Breast epithelium (tissue), 4 donors: ENCODE measurements at places on chromosomes 6 and 20.

- H3K4me1 ChIP-seq = no peaks in the 10 kb centered on the region
- no peaks in the 10 kb centered on the region for H3K36me3 ChIP-seq
- H3K27ac ChIP-seq = no peak overlapping the region
- no peak overlapping the region for H3K4me3 ChIP-seq
Measured at GRCh38 chr6:99297415-99297814, 52.1 kb downstream of the FAXC start.

- H3K4me3 ChIP-seq = no peak overlapping the region
- H3K4me1 ChIP-seq = no peaks in the 10 kb centered on the region
- H3K36me3 ChIP-seq = no peaks in the 10 kb centered on the region
- H3K27me3 ChIP-seq = no peaks in the 10 kb centered on the region
- no peak for DNase-seq
- no peak overlapping the region for H3K27ac ChIP-seq
Measured at GRCh38 chr6:160036331-160036695, 67.4 kb downstream of the IGF2R start.

DNA sequence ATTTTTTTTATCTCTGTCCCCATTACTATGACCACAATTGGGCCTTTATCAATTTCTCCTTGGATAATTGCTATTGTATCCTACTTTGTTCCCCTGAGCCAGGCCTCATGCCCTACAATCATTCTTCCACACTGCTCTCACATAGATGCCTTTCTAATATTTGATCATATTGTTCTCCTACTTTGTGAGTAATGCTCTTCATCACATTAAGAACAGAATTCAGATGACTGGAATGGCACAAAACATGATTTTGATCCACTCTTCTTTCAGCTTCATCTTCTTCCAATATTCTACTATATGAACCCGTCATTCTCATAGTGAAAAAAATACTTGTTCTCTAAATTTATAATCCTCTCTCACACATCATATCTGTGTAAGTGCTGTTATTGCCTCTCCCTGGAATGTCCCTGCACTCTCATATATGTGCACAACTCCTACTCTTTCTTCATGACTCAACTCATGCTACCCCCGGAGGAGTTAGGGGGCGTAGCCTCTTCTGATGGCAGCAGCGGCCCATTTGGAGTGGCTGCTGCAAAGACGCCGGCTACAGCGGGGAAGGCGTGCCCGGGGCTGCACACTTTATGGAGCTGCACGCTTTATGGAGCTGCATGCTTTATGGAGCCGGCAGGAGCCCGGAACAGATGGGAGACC lies 25.3 kb upstream of the HACE1 start:
- DNase-seq = no peak
- no peaks in the 10 kb centered on the region for H3K36me3 ChIP-seq
- no peaks in the 10 kb centered on the region for H3K27me3 ChIP-seq
- H3K4me1 ChIP-seq = no peaks in the 10 kb centered on the region
- no peak overlapping the region for H3K4me3 ChIP-seq

GRCh38 chr20:34220561-34220960 lies 20.7 kb upstream of the ASIP start:
- H3K27me3 ChIP-seq = no peaks in the 10 kb centered on the region
- no peak overlapping the region for H3K4me3 ChIP-seq
- DNase-seq = no peak

- no peak for DNase-seq
- no peaks in the 10 kb centered on the region for H3K4me1 ChIP-seq
- no peak overlapping the region for H3K27ac ChIP-seq
- no peaks in the 10 kb centered on the region for H3K36me3 ChIP-seq
- H3K27me3 ChIP-seq = no peaks in the 10 kb centered on the region
- no peak overlapping the region for H3K4me3 ChIP-seq
Measured at GRCh38 chr20:36366623-36367369, 60.7 kb downstream of the DLGAP4 start.

DNA sequence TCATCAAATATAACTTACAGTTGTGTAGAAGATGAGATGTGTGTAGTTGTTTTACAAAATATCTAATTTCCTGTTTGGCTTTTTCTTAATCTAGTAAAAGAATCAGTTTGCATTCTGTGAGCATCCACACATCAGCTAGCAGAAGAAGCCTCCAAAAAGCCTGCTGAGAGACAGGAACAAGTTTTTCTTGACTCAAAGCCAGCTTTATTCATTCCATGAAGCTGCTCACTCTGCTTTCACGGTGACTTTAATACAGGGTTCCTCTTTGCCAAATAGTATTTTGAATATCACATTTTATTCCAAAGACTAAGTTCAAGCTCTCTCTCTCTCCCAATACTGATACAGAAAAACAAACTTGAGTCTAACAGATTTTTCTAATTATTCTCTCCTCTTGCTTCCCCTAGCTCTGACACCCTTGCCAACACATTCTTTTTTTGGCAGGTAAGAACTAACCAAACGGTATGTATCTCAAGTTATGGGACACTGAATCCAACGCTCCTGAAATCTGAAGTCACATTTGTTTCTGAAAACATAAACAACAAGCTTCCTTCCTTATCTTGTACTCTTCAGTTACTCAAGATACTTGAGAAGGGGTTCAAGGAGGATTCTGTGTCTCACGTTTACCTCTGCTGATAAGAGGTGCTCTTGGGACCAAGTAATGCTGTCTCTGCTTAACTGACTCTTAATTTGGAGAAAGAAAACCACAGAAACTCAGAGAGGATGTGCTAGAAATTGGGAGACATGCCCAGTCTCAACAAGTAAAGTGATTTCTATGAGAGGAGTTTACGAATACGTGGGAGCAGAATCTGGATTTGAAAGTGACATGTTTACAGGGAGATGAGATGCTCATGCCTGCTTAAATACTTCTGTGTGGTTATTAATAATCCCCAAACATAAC lies 184.2 kb upstream of the SPTLC3 start:
- DNase-seq = no peak
- no peak overlapping the region for H3K4me3 ChIP-seq
- H3K27me3 ChIP-seq = no peaks in the 10 kb centered on the region
- no peaks in the 10 kb centered on the region for H3K36me3 ChIP-seq
- no peaks in the 10 kb centered on the region for H3K4me1 ChIP-seq

GRCh38 chr6:37635319-37635718 lies 62.4 kb downstream of the MDGA1 start:
- no peak overlapping the region for H3K4me3 ChIP-seq
- DNase-seq = no peak
- H3K27ac ChIP-seq = no peak overlapping the region
- no peaks in the 10 kb centered on the region for H3K27me3 ChIP-seq
- no peaks in the 10 kb centered on the region for H3K4me1 ChIP-seq
- H3K36me3 ChIP-seq = no peaks in the 10 kb centered on the region

- H3K4me1 ChIP-seq = no peaks in the 10 kb centered on the region
- no peaks in the 10 kb centered on the region for H3K36me3 ChIP-seq
- no peaks in the 10 kb centered on the region for H3K27me3 ChIP-seq
- no peak overlapping the region for H3K27ac ChIP-seq
- no peak overlapping the region for H3K4me3 ChIP-seq
Measured at GRCh38 chr20:51379601-51380341, 162.7 kb downstream of the NFATC2 start.

DNA sequence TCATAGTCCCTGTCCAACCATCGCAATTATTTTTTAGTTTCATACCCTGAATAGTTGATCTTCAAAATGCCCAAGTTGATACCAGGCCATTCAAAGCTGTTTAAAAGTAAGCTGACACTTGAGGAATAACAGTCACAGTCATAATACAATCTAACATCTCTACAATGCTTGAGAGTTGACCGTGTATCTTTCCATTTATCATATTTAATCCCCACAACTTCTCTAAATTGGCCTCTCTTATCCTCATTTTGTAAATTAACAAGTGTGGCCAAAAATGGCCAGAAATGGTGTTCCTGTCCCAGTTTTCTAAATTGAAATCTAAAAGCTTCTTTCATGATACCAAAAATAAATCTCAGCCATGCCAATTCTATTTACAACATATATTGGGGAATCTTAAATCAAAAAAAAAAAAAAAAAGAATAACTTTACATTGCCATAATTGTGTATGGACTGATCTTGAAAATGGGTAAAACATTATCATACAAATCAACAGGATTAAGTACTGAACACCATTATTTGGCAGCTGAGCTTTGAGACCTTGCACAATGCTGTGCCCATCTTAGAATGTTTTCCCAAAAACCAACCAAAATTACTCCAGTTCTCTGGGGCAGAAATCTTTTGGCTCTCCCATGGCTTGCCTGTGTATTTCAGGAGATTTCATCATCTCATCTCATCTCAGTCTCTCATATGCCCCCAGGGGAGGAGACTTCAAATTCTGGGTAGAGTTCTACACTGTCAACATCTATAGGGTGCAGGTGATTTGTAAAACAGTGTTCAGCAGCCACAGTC lies 448.7 kb upstream of the JARID2 start:
- H3K4me3 ChIP-seq = no peak overlapping the region
- H3K4me1 ChIP-seq = no peaks in the 10 kb centered on the region
- H3K27ac ChIP-seq = no peak overlapping the region
- DNase-seq = no peak
- no peaks in the 10 kb centered on the region for H3K36me3 ChIP-seq

DNA sequence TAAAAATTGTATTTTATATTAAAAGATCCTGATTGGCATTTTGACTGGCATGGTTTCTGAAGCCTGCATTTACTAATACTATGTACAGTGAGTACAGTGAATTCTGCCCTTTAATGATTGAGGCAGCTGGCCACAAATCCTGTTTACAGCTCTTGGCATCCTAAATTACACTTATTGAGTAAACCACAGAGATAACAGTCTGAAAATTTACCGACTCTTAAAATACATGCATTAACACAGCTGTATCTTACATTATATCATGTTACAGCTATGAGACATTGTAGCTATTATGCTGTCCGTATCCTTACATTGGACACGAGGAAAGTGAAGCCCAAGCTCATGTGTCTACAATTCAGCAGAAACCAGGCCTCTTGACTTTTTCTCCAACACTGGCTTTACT lies 90.8 kb downstream of the FAM83B start:
- no peak overlapping the region for H3K4me3 ChIP-seq
- H3K4me1 ChIP-seq = no peaks in the 10 kb centered on the region
- H3K36me3 ChIP-seq = no peaks in the 10 kb centered on the region
- H3K27me3 ChIP-seq = no peaks in the 10 kb centered on the region
- DNase-seq = no peak

GRCh38 chr20:15949391-15949790 lies 623.9 kb downstream of the KIF16B start:
- H3K4me1 ChIP-seq = no peaks in the 10 kb centered on the region
- no peak for DNase-seq
- H3K27me3 ChIP-seq = no peaks in the 10 kb centered on the region
- H3K36me3 ChIP-seq = no peaks in the 10 kb centered on the region
- no peak overlapping the region for H3K4me3 ChIP-seq

DNA sequence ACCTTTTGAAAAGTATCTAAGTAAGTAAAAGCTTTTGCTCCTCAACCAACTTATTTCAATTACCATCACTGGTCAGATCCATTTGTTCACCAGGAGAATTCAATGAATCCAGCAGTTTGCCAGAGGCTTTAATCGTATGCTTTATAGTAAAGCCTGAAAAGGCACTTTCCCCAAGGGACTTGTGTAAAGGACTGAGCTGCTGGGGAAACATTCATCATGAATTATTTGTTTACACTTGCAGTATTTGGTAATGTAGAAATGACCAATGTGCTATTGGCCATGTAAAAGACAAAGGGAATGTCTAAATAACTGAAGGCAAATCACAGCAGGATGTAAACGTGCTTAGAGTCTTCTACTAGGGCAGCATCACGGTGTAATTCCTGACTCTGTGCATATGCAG lies 471.4 kb downstream of the ADGRB3 start:
- H3K27me3 ChIP-seq = no peaks in the 10 kb centered on the region
- no peak for DNase-seq
- no peaks in the 10 kb centered on the region for H3K4me1 ChIP-seq
- no peak overlapping the region for H3K4me3 ChIP-seq
- H3K36me3 ChIP-seq = no peaks in the 10 kb centered on the region

GRCh38 chr6:31010393-31011060 lies at the start of gene MUC22:
Gene MUC22 (plus strand): TSS chr6:31010474. CDS start chr6:31010707, 233 bp downstream.
- no peaks in the 10 kb centered on the region for H3K4me1 ChIP-seq
- no peaks in the 10 kb centered on the region for H3K27me3 ChIP-seq
- H3K4me3 ChIP-seq = no peak within 1 kb of the TSS
- no peak for DNase-seq

DNA sequence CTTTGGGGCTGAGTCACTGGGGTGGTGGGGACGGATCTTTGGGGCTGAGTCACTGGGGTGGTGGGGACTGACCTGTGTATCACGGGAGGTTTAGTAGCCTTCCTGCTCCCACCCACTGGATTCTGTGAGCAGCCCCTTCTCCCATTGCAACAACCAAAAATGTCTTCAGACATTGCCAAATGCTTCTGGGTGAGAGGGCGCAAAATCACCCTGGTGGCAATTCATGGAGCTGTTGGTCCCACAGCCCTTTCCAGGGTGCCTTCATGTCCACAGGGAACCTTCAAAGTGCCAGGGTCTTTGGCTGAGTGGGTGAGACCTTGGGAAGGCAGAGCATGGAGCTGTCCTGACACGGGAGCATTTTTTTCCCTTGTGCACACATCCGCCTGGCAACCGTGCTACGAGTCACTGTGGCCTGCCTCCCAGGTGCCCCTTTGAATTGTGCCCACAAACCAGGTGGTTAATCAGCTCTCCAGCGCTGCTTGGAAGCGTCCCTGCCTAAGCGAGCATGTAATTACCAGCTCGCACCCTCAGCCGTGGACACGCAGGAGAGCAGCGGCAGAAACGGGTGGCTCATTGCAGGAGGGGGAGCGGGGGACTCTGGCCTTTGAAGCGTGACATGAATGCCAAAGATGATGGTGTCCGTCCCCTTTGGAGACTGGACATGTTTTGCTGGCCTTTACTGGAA lies 27.4 kb upstream of the APCDD1L start:
- DNase-seq = peak; percentile 14
- no peak overlapping the region for H3K4me3 ChIP-seq
- no peaks in the 10 kb centered on the region for H3K27me3 ChIP-seq
- no peaks in the 10 kb centered on the region for H3K36me3 ChIP-seq
- no peaks in the 10 kb centered on the region for H3K4me1 ChIP-seq

- no peak for DNase-seq
- H3K27me3 ChIP-seq = no peaks in the 10 kb centered on the region
- H3K27ac ChIP-seq = no peak overlapping the region
- no peaks in the 10 kb centered on the region for H3K36me3 ChIP-seq
Measured at GRCh38 chr6:122308074-122308473, 91.4 kb upstream of the HSF2 start.

DNA sequence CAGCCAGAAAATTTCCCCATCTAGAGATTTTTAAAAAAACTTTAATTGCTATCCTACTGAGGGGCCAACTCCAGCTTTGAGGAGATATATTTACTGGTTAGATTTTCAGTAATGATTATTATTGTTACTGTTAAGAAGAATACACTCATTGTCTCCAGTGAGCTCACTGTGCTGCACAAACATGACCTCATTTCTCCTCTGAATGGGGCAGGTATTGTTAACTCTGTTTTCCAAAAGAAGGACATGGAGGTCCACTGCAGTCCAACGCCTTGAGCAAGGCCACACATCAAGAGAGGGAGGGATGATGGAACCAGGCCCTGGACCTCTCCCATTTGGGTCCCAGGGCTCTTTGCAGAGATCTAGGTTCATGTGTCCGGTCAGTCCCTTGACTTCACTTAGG lies 13.9 kb upstream of the SCUBE3 start:
- no peaks in the 10 kb centered on the region for H3K4me1 ChIP-seq
- no peaks in the 10 kb centered on the region for H3K36me3 ChIP-seq
- no peak overlapping the region for H3K4me3 ChIP-seq
- no peak overlapping the region for H3K27ac ChIP-seq
- no peaks in the 10 kb centered on the region for H3K27me3 ChIP-seq
- DNase-seq = no peak

GRCh38 chr6:168601111-168601510 lies 160.1 kb downstream of the SMOC2 start:
- H3K4me1 ChIP-seq = no peaks in the 10 kb centered on the region
- no peak overlapping the region for H3K4me3 ChIP-seq
- no peaks in the 10 kb centered on the region for H3K27me3 ChIP-seq
- no peaks in the 10 kb centered on the region for H3K36me3 ChIP-seq

GRCh38 chr6:115415378-115415777 lies 645.3 kb downstream of the FRK start:
- H3K27ac ChIP-seq = no peak overlapping the region
- H3K4me1 ChIP-seq = no peaks in the 10 kb centered on the region
- no peaks in the 10 kb centered on the region for H3K27me3 ChIP-seq
- H3K4me3 ChIP-seq = no peak overlapping the region
